Right ventricle myocardium superior (tissue), 1 donor: ENCODE measurements at places on chromosomes 16 and 17. TPM values are rescaled to one million over a fixed set of nuclear protein-coding genes. Genes with fewer than 3 reads are reported as not detected.

DNA sequence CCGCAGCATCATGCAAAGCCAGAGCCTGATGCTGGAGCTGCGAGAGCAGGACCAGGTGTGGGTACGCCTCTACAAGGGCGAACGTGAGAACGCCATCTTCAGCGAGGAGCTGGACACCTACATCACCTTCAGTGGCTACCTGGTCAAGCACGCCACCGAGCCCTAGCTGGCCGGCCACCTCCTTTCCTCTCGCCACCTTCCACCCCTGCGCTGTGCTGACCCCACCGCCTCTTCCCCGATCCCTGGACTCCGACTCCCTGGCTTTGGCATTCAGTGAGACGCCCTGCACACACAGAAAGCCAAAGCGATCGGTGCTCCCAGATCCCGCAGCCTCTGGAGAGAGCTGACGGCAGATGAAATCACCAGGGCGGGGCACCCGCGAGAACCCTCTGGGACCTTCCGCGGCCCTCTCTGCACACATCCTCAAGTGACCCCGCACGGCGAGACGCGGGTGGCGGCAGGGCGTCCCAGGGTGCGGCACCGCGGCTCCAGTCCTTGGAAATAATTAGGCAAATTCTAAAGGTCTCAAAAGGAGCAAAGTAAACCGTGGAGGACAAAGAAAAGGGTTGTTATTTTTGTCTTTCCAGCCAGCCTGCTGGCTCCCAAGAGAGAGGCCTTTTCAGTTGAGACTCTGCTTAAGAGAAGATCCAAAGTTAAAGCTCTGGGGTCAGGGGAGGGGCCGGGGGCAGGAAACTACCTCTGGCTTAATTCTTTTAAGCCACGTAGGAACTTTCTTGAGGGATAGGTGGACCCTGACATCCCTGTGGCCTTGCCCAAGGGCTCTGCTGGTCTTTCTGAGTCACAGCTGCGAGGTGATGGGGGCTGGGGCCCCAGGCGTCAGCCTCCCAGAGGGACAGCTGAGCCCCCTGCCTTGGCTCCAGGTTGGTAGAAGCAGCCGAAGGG, 24.2 kb downstream of the C1QTNF1 start:
- DNase-seq = no peak

- no peak for DNase-seq
Observed at GRCh38 chr16:14961405-14962186, 13.2 kb upstream of the PDXDC1 start.

GRCh38 chr17:12592941-12593340, 72.7 kb upstream of the MYOCD start:
- no peak for DNase-seq

DNA sequence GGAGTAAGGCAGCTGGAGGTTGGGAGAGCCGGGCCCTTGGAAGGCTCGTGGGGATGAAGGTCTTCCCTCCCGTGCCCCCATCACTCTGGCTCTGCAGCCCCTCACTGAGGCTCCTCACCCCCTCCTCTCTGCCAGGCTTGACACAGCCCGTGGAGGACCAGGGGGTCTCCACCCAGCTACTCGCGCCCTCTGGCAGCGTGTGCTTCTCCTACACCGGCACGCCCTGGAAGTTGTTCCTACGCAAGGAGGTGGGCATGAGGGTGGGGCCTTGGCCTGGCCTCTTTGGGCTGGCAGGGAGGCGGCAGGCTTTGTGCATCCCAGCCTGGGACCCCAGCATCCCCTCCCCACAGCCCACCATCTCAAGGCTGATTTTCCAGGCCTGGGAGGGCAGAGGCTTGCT, 15.6 kb upstream of the SMIM5 start:
- no peak for DNase-seq

DNA sequence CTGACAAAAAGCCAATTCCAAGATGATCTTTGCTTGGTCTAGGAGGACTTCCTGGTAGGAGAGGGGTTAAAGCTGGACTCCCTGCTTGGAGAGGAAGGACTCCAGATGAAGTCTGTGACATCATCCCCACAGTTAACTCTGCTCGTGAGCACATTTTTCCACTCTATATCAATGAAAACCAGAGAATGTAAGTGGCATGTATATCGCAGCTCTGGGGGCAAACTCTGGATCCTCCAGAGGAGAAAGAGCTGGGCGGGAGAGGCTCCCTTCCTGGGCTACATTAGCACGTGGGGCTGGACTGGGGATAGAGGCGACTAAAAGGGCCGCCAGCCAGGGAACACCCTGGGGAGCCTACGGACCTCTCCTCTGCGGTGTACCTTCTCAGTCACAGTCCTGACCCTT, 34.1 kb downstream of the HIC1 start:
- DNase-seq = no peak

GRCh38 chr16:50038756-50039529, 13.9 kb downstream of the CNEP1R1 start:
- DNase-seq = peak; percentile 51

GRCh38 chr16:11681976-11682654, 13.9 kb downstream of the SNN start:
- no peak for DNase-seq

GRCh38 chr17:81641825-81642489, 5.0 kb downstream of the TSPAN10 start:
- no peak for DNase-seq

DNA sequence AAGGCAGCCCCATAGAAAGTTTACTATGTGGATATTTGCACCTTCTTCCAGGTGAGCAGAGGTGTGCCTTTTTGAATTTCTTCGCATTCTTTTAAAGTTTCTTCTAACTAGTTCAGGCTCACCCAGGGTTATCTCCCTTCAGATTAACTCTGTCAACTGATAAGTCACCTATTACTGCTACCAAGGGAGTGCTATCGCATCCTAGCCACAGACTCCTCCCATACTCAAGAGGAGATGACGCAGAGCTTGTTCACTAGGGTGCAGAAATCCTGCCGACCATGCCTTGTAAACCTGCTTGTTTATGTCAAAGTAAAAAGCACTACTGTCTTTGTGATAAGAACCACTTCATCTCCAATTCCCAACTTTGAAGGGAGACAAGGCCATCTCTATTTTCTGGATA, 390.1 kb downstream of the RBFOX1 start:
- DNase-seq = no peak

- no peak for DNase-seq
Observed at GRCh38 chr17:68656666-68657065, 55.5 kb upstream of the FAM20A start.

- DNase-seq = no peak
Observed at GRCh38 chr17:79154951-79155585, 80.4 kb downstream of the ENGASE start.

DNA sequence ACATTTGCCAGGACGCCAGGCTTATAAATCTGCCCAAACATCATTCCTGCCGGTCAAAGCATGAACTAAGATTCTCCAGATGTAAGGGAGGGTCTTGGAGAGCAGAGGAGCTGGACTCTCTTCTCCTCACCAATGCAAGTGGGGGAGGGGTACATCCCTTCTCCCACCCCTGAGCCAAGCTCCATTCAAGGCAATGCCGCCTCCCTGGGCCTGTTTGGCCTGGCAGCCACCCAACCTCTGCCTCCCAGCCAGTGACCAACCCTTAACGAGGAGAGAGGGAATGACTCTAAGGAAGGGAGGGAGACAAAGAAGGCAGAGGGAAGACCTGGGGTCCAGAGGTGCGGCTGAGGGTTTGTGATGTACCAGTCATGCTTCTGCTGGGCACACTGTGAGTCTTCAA, 13.8 kb downstream of the C17orf50 start:
- peak; percentile 71 for DNase-seq

DNA sequence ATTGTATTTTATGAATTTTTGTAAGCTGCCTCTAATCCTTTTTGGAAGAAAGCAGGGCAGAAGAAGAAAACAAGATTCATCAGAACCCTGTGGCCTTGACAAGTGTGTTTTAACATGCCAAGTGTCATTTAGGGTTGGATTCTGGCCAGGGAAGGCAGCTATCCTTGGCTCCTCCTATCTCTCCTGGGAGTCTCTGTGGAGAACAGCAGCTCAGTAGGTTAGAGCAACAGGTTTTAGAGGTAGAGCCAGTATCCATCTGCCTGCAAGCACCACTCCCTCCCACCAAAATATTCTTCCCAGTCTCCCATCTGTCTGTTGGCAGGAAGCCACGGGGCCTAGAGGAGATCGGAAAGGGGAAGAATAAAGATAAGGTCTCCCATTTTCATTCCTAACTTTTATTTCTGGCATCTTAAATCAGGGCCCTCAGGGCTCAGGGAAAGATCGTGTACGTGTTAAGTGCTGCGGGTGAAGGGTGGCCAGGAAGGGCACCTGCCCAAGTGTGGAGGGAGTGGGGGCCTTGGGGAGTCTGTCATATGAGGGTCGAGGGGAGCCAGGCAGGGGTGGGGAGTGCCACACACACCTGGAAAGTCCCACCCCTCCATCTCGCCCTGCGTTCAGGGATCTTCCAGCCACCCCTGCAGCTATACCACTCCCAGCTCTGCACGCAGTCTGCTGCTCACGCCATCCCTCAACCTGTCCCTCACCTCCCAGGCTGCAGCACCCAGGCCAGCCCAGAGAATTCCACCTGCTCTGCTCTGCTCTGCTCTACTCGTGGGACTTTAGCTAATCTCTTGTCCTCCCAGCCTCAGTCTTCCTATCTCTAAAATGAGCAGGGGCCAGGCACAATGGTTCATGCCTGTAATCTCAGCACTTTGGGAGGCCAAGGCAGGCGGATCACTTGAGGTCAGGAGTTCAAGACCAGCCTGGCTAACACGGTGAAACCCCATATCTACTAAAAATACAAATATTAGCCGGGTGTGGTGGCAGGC, 17.1 kb upstream of the CPSF4L start:
- no peak for DNase-seq

GRCh38 chr17:78272914-78273258, 41.5 kb downstream of the TMEM235 start:
- no peak for DNase-seq

DNA sequence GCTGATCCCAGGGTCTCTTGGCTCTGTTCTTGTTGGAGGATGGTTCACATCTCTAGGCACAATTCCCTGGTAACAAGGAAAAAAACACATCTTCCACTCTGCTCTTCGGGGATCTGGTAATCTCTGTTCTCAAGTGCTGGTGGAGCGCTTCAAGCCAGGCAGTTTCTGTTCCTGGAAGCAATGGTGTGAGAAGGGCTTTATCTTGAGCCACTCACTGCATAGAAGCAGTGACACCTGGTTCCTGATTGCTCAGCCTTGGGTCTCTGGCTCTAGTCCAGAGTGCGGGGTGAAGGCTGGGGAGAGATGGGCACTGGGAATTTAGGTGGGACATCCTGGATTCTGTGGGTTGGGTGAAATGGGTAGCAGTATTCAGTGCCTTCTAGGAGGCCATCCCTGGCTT, 14.1 kb downstream of the AKAP1 start:
- DNase-seq = no peak

DNA sequence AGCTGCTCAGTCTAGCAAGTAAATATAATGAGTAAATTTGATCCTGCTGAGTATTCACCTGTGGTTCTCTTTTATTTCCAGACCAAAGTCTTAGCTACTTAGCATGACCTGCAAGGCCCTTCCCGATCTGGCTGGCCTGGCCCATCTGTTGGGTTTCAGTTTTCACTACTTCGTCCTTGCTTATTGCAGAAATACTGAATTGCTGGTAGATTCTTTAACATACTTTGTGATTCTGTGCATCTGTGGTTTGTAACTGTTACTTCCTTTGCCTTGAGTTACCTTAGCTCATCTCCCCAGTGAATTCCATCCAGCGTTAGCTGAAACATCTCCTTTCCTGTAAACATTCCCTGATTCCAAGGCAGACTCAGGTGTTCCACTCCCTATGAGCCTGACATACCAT, 131.1 kb downstream of the PHKB start:
- no peak for DNase-seq

DNA sequence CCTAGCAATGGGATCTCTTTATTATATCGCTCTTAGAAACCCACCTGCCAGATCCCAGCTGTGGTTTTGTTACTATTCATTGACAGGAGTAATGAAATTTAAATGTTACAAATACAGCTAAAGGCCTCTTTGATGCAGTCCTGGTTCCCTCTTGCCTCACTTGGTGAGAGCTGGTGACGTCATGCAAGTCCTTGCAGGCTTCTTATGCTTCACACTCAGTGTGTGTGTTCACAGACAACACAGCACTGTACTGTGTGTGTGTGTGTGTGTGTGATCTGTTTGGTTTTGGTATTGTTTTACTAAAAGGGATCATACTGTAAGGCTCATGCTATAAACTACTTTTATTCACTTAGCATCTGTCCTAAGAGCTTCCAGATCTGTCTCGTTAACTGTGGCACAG, 75.0 kb downstream of the USP22 start:
- no peak for DNase-seq

DNA sequence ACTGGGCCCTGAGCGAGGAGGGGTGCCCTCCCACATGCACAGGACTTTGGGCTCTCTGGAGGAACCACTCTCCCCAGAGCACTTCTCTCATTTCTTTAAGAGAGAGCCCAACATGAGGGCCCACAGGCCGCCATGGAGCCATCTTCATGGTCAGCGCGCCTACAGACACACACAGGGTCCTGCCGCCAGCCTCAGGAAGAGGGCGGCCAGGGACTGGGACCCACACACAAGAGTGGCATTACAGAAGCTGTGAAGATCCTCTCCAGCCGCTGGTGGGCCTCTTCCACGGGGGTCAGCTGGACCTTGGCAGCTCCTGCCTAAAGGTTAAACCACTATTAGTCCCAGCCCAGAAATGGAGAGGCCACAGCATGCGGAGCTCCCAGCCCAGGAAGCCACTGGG, 54.5 kb downstream of the MYO18A start:
- peak; percentile 31 for DNase-seq

DNA sequence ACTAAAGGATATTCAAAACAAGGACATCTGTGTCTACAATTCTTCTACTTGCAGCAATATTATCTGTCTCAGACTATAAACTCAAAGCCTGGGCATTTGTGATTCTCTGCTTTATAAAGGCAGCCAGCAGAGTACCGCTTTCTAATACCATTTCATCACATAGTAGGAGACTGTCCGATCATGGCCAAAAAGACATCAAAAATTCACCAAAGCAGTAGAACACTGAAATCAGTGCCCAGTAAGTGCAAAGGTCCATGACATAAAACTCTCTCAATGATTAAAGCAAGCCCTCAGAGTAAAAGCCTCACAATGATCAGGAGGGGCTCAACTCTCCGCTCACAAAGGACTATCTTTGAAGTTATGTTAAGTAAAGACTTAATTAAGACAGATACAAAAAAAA, 23.0 kb downstream of the ERN1 start:
- DNase-seq = no peak

- peak; percentile 71 for DNase-seq
Observed at GRCh38 chr17:6753006-6753445, 2.8 kb upstream of the XAF1 start.

- no peak for DNase-seq
Observed at GRCh38 chr17:5122586-5123342, 6.9 kb downstream of the USP6 start.

DNA sequence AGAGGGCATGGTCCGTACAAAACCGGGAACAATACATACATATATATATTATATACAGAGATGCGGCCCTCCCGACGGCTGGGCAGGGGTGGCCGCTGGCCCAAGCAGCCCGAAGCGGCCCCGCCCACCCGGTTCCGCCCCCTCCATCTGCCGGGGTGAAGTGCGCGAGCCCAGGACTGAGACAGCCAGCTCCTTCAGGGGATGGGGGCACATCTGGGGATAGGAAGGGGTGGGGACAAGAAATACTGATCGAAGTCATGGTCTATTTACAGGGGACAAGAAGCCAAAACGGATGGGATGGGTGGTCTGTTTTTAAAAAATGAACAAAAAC, 3.8 kb upstream of the SAMD14 start:
- no peak for DNase-seq

Gene KRT15
- not detected for total RNA-seq

Gene NDEL1
- total RNA-seq = 24.8 TPM

Gene IL17C
- not detected for total RNA-seq

Gene NPW
- total RNA-seq = not detected

Gene ELMO3
- 0.54 TPM for total RNA-seq

Gene SMIM5
- 12.5 TPM for total RNA-seq

Gene CCL2
- total RNA-seq = 20.7 TPM

Gene HOXB2
- 2.7 TPM for total RNA-seq

Gene MARVELD3
- not detected for total RNA-seq

Gene GAS2L2
- total RNA-seq = 0.11 TPM
